SK-MEL-5 (cell line): ENCODE measurements at places on chromosomes 13 and 19. TPM values are rescaled to one million over a fixed set of nuclear protein-coding genes. Genes with fewer than 3 reads are reported as not detected.

Gene KCNC3
- 0.55 and 0.59 TPM in 2 replicates for total RNA-seq

Gene DCT
- 1,230 and 1,300 TPM in 2 replicates for total RNA-seq

Gene CEACAM20
- not detected in 2 replicates for total RNA-seq

Gene DNMT1
- 34.1 and 42.1 TPM in 2 replicates for total RNA-seq

Gene KIR2DL1
- not detected in 2 replicates for total RNA-seq
